Memory B cell (primary cell): ENCODE measurements at places on chromosomes 7 and 10.
A peak's percentile ranks its signal among the peaks of the same experiment; 100 is the strongest.

DNA sequence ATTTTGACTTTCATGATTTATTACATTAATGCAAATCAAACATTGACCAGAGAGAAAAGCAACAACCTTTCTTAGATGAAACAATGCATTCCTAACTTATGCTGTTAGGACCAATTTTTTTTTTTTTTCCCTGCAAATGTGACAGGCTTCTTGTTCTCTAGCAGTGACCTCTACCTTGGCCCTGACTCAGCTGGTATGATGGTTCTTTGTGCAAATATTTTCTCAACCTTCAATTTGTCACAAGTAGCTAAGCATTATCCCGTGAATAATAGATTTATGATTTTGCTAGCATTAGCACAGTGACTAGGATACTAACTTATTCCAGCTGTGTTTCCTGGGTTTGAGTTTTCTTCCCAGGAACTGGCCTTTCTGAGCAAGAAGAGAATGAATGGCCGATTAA, 64.9 kb downstream of the PPP1R9A start:
- no peak overlapping the region for H3K27ac ChIP-seq
- H3K36me3 ChIP-seq: no peaks in the 10 kb centered on the region
- H3K4me1 ChIP-seq: no peaks in the 10 kb centered on the region
- no peak for DNase-seq
- peaks cover 4% of the 10 kb centered on the region for H3K27me3 ChIP-seq

DNA sequence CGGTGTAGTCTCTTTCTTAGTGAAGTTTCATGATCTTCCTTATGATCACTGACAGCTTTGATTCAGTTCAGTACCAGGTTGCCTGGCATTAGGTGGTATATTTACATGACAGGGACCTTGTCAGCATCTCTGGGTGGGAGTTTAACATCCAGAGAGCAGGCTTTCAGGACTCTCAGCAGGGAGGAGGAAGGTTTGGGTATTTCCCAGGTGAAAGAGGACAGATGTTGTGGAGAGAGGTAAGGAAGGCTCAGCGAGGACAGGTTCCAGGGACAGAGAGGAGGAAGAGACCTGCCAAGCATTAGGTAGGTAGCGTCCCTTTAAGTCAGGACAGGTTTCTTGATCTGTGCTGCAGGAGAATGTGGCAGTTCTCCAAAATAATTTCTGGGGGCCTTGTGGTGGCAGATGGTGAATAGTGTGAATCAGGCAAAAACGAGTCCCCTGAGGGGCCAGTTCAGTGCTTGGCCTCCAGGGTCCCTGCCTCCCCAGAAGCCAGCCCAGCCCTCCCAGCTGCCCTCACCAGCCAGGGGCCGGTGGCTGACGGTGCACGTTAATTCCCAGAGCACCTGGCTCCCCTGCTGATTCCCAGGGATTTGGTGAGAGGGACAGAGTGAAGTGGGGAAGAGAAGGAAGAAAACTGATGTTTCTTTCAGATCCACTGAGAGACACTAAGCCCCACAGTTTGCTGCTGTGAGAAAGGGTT, 82.0 kb downstream of the VWC2 start:
- no peaks in the 10 kb centered on the region for H3K27me3 ChIP-seq
- no peak overlapping the region for H3K4me3 ChIP-seq
- no peaks in the 10 kb centered on the region for H3K36me3 ChIP-seq

DNA sequence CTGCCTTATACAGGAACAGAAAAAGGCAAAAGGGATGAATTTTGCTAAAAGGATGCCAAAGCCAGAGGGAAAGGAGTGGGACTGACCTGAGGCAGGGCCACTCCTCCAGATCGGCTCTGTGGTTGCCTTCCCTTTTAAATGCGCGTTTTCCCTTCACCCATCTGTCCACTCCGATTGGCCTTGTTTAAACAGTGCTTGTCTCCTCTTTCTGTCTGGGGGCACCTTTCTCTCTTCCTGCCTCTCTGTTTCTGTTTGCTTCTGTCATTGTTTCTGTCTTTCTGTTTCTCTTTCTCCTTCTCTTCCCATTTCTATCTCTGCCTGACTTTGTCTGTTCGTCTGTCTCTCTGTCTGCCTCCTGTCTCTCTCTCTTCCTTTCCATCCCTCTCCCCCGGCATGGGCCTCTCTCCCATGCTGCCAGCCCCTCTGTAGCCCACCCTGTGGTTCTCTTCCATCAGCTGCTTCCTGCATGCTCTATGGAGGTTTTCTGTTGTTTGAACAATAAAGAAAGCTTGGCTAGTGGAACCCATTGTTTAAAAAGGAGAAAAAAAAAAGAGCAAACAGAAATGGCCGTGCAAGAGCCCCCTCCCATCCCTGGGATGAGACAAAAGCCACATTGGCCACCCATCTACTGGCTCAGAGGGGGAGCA, 29.5 kb upstream of the HSPB1 start:
- H3K27me3 ChIP-seq: peaks cover 19% of the 10 kb centered on the region
- H3K4me3 ChIP-seq: peak overlapping the region; percentile 43
- no peaks in the 10 kb centered on the region for H3K36me3 ChIP-seq
- no peak overlapping the region for H3K27ac ChIP-seq
- peaks cover 11% of the 10 kb centered on the region for H3K4me1 ChIP-seq

- no peaks in the 10 kb centered on the region for H3K4me1 ChIP-seq
- H3K27me3 ChIP-seq: no peaks in the 10 kb centered on the region
- no peak for DNase-seq
Measured at GRCh38 chr10:107803546-107803945, 639.0 kb upstream of the SORCS1 start.

- no peak overlapping the region for H3K27ac ChIP-seq
- DNase-seq: no peak
- no peaks in the 10 kb centered on the region for H3K4me1 ChIP-seq
Measured at GRCh38 chr7:46948716-46949115, 633.2 kb downstream of the TNS3 start.

GRCh38 chr10:76779796-76780301, 857.8 kb downstream of the KCNMA1 start:
- H3K4me3 ChIP-seq: no peak overlapping the region
- no peak for DNase-seq
- no peak overlapping the region for H3K27ac ChIP-seq
- no peaks in the 10 kb centered on the region for H3K4me1 ChIP-seq

GRCh38 chr7:64515330-64515729, 47.5 kb downstream of the ZNF680 start:
- H3K36me3 ChIP-seq: peaks cover 44% of the 10 kb centered on the region
- no peak overlapping the region for H3K4me3 ChIP-seq
- no peaks in the 10 kb centered on the region for H3K4me1 ChIP-seq
- H3K27me3 ChIP-seq: no peaks in the 10 kb centered on the region

DNA sequence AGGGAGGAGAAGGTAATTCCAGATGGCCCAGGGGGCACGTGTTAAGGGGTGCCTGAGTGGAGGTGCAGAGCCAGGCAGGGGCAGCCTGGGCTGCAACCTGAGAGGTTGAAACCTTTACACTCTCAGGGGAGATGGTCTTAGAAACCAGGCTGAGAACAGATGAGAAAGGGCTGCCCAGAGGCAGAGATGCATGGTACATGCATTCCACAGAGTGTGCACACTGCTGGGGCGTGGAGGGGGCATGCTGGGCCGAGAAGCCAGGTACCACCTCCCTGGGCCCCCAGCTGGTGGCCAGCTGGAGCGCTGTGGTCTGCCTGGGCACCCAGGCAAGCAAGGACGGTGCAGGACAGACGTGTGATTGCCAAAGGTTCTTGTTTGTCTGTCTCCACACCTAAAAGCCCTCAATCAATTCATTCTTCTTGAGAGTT, 14.1 kb upstream of the CSGALNACT2 start:
- H3K27me3 ChIP-seq: no peaks in the 10 kb centered on the region
- H3K27ac ChIP-seq: no peak overlapping the region
- H3K4me3 ChIP-seq: no peak overlapping the region
- DNase-seq: no peak
- H3K36me3 ChIP-seq: no peaks in the 10 kb centered on the region
- H3K4me1 ChIP-seq: peaks cover 30% of the 10 kb centered on the region

GRCh38 chr7:44894888-44895580, 9.7 kb upstream of the PURB start:
- H3K4me3 ChIP-seq: no peak overlapping the region
- H3K36me3 ChIP-seq: peaks cover 1% of the 10 kb centered on the region
- no peaks in the 10 kb centered on the region for H3K27me3 ChIP-seq
- H3K4me1 ChIP-seq: peaks cover 5% of the 10 kb centered on the region
- no peak overlapping the region for H3K27ac ChIP-seq
- no peak for DNase-seq

- DNase-seq: no peak
Measured at GRCh38 chr7:54664235-54665228, 94.5 kb downstream of the SEC61G start.

DNA sequence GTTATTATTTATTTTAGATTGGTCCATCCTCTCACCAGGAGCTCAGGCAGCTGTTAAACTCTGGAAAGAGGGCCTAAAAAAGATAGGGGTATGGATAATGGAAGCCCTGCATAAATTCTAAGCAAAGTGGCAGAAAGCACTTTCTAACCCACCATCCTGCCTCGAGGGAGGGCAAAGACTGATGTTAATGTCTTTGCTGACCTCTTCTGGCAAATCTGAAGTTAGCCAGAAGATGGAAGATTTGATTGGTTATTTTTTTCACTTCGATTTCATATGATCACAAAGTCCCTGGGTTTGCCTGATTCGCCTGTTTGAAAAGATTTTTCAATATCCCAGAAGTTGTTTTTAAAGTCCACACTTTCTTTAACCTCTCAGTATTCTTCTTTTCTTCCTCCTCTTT, 24.8 kb downstream of the OR9A2 start:
- H3K4me1 ChIP-seq: peaks cover 8% of the 10 kb centered on the region
- no peak overlapping the region for H3K4me3 ChIP-seq
- H3K27ac ChIP-seq: no peak overlapping the region
- DNase-seq: no peak
- no peaks in the 10 kb centered on the region for H3K36me3 ChIP-seq
- no peaks in the 10 kb centered on the region for H3K27me3 ChIP-seq

- H3K36me3 ChIP-seq: peaks cover 5% of the 10 kb centered on the region
- H3K4me3 ChIP-seq: no peak overlapping the region
- H3K27me3 ChIP-seq: no peaks in the 10 kb centered on the region
- H3K4me1 ChIP-seq: peaks cover 2% of the 10 kb centered on the region
Measured at GRCh38 chr10:17212802-17213221, 11.3 kb upstream of the TRDMT1 start.

DNA sequence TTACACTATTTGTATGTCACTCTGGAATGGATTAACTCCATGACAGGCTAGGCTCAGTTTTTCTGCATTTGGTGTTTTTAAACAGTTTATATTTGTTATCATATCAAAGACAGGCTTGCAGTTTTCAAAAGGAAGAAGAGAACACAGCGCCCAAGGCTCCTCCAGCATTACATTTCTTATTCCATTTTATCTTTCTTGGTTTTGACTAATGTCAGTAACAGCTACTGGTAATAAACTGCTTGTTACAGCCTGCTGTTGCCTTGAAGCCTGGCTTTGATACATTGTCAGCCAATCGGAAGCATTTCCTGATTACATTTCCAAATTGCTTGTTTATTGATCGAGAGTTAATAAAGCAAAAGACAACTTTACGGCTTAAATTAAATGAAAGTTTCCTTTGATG, 166.0 kb upstream of the MDFIC start:
- H3K36me3 ChIP-seq: no peaks in the 10 kb centered on the region
- no peaks in the 10 kb centered on the region for H3K4me1 ChIP-seq
- DNase-seq: no peak

DNA sequence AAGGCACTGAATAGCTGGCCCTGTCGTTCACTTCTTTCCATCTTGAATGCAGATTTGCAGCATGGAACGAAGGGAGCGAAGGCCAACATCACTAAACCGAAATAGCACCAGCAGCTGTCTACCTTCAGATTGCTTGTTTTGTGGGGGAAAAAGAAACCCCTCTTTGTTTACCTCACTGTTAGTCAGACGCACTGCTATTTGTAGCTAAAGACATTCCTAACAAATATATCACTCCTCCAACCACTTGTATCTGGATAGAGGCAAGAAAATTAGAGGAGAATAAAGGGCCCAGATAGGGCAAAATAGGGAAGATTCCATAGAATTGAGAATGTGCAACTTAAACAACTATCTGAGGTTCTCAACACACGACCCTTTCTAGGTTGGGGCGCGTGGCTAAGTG, 26.5 kb downstream of the ANK3 start:
- peaks cover 3% of the 10 kb centered on the region for H3K4me1 ChIP-seq
- peaks cover 3% of the 10 kb centered on the region for H3K36me3 ChIP-seq
- H3K4me3 ChIP-seq: no peak overlapping the region
- H3K27me3 ChIP-seq: no peaks in the 10 kb centered on the region

DNA sequence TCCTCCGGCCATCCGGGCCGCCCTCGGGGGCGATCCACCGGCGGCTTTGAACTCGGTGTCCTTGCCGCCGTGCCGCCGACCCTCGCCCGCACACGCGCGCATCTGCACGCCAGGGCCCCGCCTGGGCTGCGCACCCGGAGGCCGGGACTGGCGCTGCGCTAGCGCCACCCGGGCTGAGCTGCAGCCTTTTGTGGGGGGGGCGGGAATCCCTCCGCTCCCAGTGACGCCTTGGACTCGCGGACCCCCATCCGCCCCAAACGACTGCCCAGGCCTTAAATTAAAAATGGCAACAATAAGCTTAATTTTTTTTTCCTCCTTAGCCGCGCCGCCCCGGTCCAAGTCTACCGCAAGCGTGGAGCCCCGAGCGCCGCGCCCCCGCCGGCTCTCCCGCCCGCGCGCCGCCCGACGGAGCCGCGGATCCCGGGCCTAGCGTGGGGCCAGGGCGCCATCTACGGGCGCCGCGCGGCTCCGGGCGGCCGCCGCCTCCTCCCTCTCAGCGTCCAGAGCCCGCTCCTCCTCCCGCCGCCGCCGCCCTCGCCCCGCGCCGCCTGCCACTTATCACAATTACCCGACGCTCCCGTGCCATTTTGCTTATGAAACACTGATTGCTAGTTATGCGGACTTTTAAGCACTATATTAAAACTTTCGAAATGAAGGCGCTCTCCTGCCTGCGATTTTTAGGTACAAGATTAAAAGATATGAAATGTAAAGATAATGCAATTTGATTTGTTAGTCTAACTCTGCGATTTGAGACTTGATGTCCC, 7.5 kb upstream of the EBF3 start:
- peak overlapping the region; percentile 87 for H3K27ac ChIP-seq
- peaks cover 24% of the 10 kb centered on the region for H3K27me3 ChIP-seq
- no peaks in the 10 kb centered on the region for H3K36me3 ChIP-seq
- no peak for DNase-seq
- peaks cover 3% of the 10 kb centered on the region for H3K4me1 ChIP-seq
- peak overlapping the region; percentile 67 for H3K4me3 ChIP-seq
